Muscle of leg (tissue), 16 donors: ENCODE measurements at places on chromosomes 16 and 17. TPM values are rescaled to one million over a fixed set of nuclear protein-coding genes. Genes with fewer than 3 reads are reported as not detected.
A peak's percentile ranks its signal among the peaks of the same experiment; 100 is the strongest.

GRCh38 chr17:48045316-48046001 lies 2.7 kb upstream of the NFE2L1 start:
- H3K36me3 ChIP-seq: no peaks in the 10 kb centered on the region
- H3K27me3 ChIP-seq: no peaks in the 10 kb centered on the region
- peak; percentile 87 for DNase-seq
- no peak overlapping the region for H3K4me3 ChIP-seq
- peak overlapping the region; percentile 94 for H3K27ac ChIP-seq
- H3K4me1 ChIP-seq: peaks cover 36% of the 10 kb centered on the region

DNA sequence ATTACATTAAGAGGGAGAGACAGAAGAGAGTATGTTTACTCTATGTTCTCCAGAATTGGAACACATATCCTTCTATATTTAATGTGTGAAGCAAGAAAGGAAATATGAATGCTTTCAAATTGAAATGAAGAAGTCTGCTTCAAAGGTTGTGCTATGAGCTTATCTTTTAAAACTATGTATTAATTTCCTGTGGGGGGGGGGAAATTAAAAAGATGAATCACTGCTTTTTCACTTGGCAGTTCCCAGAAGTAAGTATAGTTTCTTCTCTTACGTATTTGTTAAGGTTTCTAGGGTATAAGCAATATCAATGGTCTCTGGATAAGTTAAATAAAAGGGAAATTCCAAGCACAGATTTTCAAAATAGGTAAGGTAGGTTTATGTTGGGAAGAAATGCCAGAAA lies 7.0 kb downstream of the TERF2 start:
- H3K27me3 ChIP-seq: no peaks in the 10 kb centered on the region
- DNase-seq: no peak
- no peak overlapping the region for H3K27ac ChIP-seq
- no peak overlapping the region for H3K4me3 ChIP-seq
- H3K4me1 ChIP-seq: no peaks in the 10 kb centered on the region

DNA sequence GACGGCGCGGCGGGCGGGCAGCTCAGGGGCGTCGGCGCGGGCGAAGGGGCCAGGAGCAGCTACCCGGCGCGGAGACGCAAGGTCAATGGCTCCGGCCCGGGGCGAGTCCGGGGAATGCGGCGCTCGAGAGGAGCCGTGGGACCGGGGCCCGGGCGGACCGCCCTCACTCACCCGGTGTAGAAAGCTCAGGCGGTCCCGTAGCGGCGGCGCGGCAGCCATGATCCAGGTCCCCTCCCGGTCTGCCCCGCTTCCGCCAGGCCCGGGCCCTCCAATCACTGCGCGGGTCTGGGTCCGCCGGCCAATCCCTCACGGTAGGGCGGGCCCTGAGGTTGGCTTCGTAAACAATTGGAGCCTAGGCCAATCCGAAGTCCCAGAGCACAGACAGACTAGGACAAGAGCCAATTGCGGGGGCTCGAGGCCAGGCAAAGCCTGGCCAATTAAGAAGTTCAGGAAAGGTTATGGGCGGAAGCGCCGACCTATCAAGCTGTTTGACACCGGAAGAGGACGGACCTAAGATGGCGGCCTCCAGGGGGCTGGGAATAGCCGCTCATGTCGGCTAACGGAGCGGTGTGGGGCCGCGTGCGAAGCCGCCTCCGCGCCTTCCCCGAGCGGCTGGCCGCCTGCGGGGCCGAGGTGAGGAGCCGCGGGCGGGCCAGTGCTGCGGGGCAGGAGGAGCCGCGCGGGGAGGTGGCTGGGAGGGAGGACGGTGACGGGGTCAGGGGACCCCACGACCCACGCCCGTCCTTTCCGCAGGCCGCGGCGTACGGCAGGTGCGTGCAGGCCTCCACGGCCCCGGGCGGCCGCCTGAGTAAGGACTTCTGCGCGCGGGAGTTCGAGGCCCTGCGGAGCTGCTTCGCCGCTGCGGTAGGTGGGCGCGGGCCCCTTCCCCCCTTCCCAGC lies at the start of the genes NDUFAF8 and TEPSIN:
TSS of gene NDUFAF8 (plus strand) at position 504 of the 899 bp plus-strand sequence. CDS start at position 550, 46 bp downstream.
TSS of gene TEPSIN (minus strand) at position 241 of the 899 bp plus-strand sequence. CDS start at position 219, 22 bp downstream.
- H3K4me3 ChIP-seq: peak within 1 kb of the TSS; percentile 79
- H3K4me1 ChIP-seq: peaks cover 27% of the 10 kb centered on the region
- peaks cover 20% of the 10 kb centered on the region for H3K36me3 ChIP-seq
- H3K27ac ChIP-seq: peak within 1 kb of the TSS; percentile 29
- DNase-seq: peak; percentile 100

DNA sequence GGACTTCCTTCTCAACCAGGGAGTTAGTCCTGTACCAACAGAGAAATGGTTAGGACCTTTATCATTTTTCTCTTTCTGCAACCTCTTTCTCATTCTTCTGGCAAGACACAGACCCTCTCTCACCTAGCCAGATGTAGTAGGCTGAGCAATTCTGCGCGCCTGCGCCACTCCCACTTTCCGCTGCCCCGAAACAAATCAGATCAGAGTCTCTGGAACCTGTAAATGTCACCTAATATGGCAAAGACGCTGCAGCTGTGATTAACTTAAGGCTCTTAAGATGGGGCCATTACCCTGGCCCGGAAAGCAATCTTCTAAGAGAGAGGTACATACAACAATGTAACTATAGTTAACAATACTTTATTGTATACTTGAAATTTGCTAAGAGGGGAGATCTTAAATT lies 94.3 kb upstream of the ASIC2 start:
- H3K4me3 ChIP-seq: no peak overlapping the region
- no peak for DNase-seq
- H3K36me3 ChIP-seq: no peaks in the 10 kb centered on the region
- H3K27ac ChIP-seq: no peak overlapping the region
- H3K27me3 ChIP-seq: peaks cover 2% of the 10 kb centered on the region

GRCh38 chr17:62718429-62718828 lies 89.7 kb downstream of the MARCHF10 start:
- no peak overlapping the region for H3K27ac ChIP-seq
- peaks cover 3% of the 10 kb centered on the region for H3K4me1 ChIP-seq
- DNase-seq: no peak
- H3K36me3 ChIP-seq: no peaks in the 10 kb centered on the region
- no peak overlapping the region for H3K4me3 ChIP-seq

DNA sequence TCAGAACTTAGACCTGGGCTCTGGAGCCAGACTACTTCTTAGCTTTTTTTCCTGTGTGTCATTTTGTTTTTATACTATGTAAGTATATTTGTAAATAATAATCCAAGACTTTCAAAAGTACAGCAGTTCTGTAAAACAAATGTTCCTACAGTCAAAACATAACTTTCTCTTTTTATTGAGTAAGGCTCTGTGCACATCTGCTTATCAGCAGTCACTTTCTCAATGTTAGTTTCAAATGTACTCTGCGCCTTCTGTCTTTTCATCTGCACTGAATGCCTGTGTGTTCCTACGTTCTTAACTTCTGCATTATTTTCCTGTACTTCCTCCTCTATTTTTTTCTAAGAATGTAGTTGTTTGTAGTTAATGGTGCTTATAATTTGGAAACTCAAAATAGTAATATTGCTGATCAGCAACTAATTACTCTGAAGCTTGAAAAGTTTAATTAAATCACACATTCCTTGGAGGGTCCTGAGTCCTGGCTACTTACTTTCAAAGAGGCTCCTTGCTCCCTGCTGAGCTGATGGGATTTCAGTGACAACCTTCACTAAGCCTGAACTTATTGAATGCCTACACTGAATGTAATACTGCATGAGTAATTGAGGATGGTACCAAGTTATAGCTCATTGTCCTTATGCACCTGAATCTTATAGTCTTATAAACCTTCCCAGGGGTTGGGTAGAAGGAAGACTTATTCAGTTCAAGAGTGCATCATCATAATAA lies 329.9 kb downstream of the KCNJ2 start:
- no peaks in the 10 kb centered on the region for H3K27me3 ChIP-seq
- no peaks in the 10 kb centered on the region for H3K36me3 ChIP-seq
- DNase-seq: peak; percentile 57
- H3K27ac ChIP-seq: no peak overlapping the region

- peaks cover 3% of the 10 kb centered on the region for H3K4me1 ChIP-seq
- DNase-seq: no peak
- H3K36me3 ChIP-seq: no peaks in the 10 kb centered on the region
- H3K4me3 ChIP-seq: no peak overlapping the region
Observed at GRCh38 chr17:67256075-67256732, 11.2 kb upstream of the HELZ start.

- H3K36me3 ChIP-seq: no peaks in the 10 kb centered on the region
- no peak overlapping the region for H3K27ac ChIP-seq
- H3K4me3 ChIP-seq: no peak overlapping the region
- DNase-seq: peak; percentile 26
- H3K4me1 ChIP-seq: peaks cover 26% of the 10 kb centered on the region
- H3K27me3 ChIP-seq: peaks cover 29% of the 10 kb centered on the region
Observed at GRCh38 chr16:54373534-54374520, 87.2 kb upstream of the IRX3 start.

DNA sequence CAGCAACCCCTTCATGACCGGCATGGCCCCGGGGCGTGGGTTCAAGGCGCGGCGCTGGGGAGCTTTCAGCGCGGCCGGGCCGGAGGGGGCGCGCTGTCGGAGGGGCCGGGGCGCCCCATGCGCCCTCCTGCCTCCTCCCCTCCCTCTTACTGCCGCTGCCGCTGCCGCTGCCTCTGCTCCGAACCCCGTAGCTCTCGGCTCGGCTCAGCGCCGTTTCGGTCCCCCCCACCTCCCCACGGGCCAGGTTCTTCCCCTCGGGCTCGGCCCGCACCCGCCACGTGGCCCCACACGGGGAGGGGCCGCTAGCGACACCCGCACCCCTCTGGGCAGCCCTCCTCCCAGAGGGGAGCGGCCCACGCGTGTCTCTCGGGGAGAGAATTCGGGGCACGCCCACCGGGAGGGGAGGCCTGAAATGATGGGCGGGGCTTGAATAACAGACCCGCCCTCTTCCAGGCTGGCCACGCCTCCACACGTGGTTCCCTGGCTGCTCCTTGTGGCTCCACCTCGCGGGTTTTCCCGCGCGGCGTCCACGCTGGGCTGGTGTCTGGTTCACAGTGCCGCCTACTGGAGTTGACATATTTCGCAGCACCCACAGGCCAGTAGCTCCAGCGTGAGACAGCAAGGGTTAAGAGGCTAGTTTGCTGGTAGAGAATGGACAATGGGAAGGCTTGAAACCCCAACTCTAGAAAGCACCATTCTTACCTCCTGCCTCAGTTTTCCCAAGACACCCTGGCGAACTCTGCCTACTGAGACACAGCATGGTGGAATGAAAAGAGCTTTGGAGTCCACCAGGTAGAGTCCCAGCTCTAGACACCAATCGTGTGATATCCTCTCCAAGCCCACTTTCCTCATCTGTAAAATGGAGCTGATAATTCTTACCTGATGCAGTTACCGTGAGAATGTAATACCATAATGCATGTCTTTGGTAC lies at the start of gene KCNH4:
TSS of gene KCNH4 (minus strand) at position 221 of the 929 bp plus-strand sequence. CDS start at position 24, 197 bp downstream.
- peaks cover 58% of the 10 kb centered on the region for H3K27me3 ChIP-seq
- H3K4me3 ChIP-seq: peak within 1 kb of the TSS; percentile 27
- H3K4me1 ChIP-seq: peaks cover 36% of the 10 kb centered on the region
- H3K27ac ChIP-seq: no peak within 1 kb of the TSS
- DNase-seq: peak; percentile 59
- H3K36me3 ChIP-seq: no peaks in the 10 kb centered on the region

GRCh38 chr17:82836823-82837357 lies 2.9 kb downstream of the ZNF750 start:
- H3K27ac ChIP-seq: peak overlapping the region; percentile 37
- H3K36me3 ChIP-seq: peaks cover 5% of the 10 kb centered on the region
- no peak overlapping the region for H3K4me3 ChIP-seq
- H3K27me3 ChIP-seq: no peaks in the 10 kb centered on the region
- peak; percentile 21 for DNase-seq

- peaks cover 58% of the 10 kb centered on the region for H3K27me3 ChIP-seq
Observed at GRCh38 chr17:4739122-4740024, at the start of the genes CXCL16 and ZMYND15. Gene CXCL16, minus strand, starts transcription at chr17:4739928. Its CDS starts 589 bp downstream, at chr17:4739339. Gene ZMYND15, plus strand, starts transcription at chr17:4739833. Its CDS starts 716 bp downstream, at chr17:4740549.

- H3K36me3 ChIP-seq: no peaks in the 10 kb centered on the region
- H3K27me3 ChIP-seq: peaks cover 4% of the 10 kb centered on the region
- no peak for DNase-seq
- peaks cover 2% of the 10 kb centered on the region for H3K4me1 ChIP-seq
- no peak overlapping the region for H3K27ac ChIP-seq
Observed at GRCh38 chr17:72462407-72462806, 341.6 kb downstream of the SOX9 start.

GRCh38 chr17:41895617-41896016 lies 23.1 kb downstream of the ACLY start:
- H3K4me1 ChIP-seq: peaks cover 18% of the 10 kb centered on the region
- H3K4me3 ChIP-seq: no peak overlapping the region
- no peaks in the 10 kb centered on the region for H3K27me3 ChIP-seq
- peaks cover 84% of the 10 kb centered on the region for H3K36me3 ChIP-seq

DNA sequence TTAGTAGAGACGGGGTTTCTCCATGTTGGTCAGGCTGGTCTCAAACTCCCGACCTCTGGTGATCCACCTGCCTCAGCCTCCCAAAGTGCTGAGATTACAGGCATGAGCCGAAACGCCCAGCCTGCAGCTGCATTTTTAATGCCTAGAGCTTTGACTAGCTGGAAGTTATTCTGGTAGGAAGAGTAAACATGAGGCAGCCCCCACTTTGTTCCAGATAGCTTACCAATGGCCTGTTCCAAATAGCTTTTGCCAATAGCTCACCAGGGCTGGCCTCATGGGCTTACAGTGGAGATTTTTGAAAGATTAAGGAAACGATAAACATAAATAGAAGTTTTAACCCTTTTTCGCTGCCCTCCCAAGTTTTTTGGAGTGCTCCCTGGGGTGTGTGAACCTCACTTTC lies 9.8 kb downstream of the TRPV2 start:
- H3K27ac ChIP-seq: peak overlapping the region; percentile 49
- H3K27me3 ChIP-seq: no peaks in the 10 kb centered on the region
- H3K36me3 ChIP-seq: no peaks in the 10 kb centered on the region
- DNase-seq: no peak
- H3K4me3 ChIP-seq: no peak overlapping the region

DNA sequence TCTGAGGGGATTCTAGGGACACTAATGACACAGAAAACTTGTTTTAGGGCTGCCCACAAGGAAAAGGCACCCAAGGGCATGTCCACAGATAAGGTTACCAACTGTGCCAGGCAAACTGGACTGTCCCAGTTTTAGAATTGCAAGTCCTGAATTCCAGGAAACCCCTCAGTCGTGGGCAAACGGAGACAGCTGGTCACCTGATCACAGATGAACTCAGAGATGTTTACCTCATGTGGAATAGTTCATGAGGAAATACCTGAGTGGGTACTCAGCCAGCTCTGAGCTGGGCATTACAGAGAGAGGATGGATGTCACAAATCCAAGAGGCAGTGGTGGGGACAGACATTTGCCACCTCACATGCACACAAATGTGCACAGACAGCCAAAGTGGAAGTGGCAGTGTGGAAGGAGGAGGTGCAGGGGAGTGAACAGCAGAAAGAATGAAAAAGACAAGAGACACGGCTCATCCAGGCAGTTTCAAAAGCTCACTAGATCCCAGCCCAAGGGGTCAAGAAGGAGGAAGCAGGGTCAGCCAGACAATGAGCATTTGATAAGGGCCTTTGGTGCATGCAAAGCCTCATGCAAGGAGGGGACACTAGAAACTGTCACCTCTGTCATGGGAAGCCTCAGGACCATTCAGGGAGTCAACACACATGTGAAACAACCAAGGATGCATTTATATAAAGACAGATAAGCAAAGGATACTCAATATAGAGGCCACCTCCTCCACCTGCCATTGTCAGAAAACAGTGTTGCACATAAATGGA lies 24.8 kb downstream of the TTLL6 start:
- no peaks in the 10 kb centered on the region for H3K36me3 ChIP-seq
- no peak for DNase-seq
- H3K27me3 ChIP-seq: peaks cover 66% of the 10 kb centered on the region
- no peak overlapping the region for H3K4me3 ChIP-seq

ITGAL gene
- 2.4 TPM for polyA plus RNA-seq

PRAC1 gene
- not detected for polyA plus RNA-seq

TP53TG3 gene
- polyA plus RNA-seq: 0.65 TPM

PDE6G gene
- polyA plus RNA-seq: 5.8 TPM

ENPP7 gene
- not detected for polyA plus RNA-seq

NUBP1 gene
- polyA plus RNA-seq: 33.5 TPM

CLDN6 gene
- not detected for polyA plus RNA-seq

CCL2 gene
- 76.1 TPM for polyA plus RNA-seq

LITAFD gene
- not detected for polyA plus RNA-seq

SSH2 gene
- polyA plus RNA-seq: 16.3 TPM

MEAK7 gene
- 13.2 TPM for polyA plus RNA-seq
